ENCODE measurements at places on chromosomes 1 and 21.

- DNase-seq = no peak
Observed at GRCh38 chr1:162587761-162588260, 26.3 kb downstream of the UAP1 start.

GRCh38 chr1:94672001-94672400 is 130.4 kb upstream of the F3 start:
- DNase-seq = no peak

GRCh38 chr1:68143633-68144032 is 88.7 kb downstream of the WLS start:
- no peak for DNase-seq

- DNase-seq = no peak
Observed at GRCh38 chr21:45721671-45722070, 78.1 kb downstream of the PCBP3 start.
